Hepatocyte (in vitro differentiated cells): ENCODE measurements at places on chromosomes 4 and X. TPM values are rescaled to one million over a fixed set of nuclear protein-coding genes. Genes with fewer than 3 reads are reported as not detected.

Gene TENM3
- total RNA-seq, result 70.9 and 88.5 TPM in 2 replicates

DNA sequence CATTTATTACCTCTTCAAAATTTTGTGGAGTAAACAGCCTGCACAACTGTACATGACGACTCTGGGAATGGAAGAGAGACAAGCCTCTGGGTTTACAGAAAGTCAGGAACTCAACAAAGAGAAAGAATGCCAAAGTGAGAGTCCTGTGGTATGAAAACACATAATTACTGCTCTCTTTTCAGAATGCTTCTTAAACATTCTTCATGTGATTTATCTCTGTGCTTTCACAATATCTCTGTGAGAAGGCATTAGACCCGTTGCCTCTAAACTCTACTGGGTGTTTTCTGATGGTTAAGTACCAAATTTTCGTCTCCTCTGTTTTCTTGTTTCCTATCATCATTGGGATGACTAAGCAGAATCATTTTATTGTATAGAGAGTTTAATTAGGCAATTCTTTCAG is 966.6 kb upstream of the SLIT2 start:
- DNase-seq, result no peak

GRCh38 chrX:153673428-153674218 is at the start of gene PNCK:
Gene PNCK (minus strand): TSS chrX:153673813. CDS start chrX:153673076, 737 bp downstream.
- no peak for DNase-seq

Gene MSANTD1
- 0.08 and 0.57 TPM in 2 replicates for total RNA-seq

Gene ITIH6
- not detected in 2 replicates for total RNA-seq

DNA sequence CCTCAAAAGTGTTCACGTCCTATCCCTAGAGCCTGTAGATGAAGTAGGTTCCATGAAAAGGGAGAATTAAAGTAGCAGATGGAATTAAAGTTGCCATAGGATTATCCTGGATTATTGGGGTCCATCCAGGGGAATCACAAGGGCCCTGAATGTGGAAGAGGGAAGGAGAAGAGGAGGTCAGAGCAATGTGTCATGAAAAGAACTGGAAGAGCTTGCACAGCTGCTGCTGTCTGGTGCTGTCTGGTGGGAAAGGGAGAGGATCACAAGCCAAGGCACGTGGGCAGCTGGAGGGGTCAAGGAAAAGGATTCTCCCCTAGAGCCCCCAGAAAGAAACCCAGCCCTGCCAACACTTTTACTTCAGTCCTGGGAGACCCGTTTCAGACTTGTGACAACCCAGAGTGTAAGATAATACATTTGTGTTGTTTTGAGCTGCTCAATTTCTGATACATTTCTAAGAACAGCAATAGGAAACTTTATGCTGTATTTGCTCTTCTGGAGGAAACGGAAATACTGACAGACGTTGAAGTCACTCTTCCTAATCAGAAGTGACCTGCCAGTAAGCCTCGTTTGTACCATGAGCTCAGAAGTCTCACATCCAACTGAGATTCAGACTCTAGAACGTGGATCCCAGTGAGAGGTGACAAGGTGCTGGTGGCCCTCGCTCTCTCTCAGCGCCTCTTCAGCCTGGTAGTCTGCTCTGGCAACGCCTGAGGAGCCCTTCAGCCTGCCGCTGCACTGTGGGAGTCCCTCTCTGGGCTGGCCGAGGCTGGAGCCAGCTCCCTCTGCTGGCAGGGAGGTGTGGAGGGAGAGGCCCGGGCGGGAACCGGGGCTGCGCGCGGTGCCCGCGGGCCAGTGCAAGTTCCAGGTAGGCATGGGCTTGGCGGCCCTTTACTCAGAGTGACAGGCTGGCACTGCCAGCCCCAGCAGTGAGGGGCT is 34.7 kb upstream of the ENPP6 start:
- DNase-seq, result no peak

GRCh38 chr4:151882072-151882803 is 121.4 kb upstream of the GATB start:
- no peak for DNase-seq

DNA sequence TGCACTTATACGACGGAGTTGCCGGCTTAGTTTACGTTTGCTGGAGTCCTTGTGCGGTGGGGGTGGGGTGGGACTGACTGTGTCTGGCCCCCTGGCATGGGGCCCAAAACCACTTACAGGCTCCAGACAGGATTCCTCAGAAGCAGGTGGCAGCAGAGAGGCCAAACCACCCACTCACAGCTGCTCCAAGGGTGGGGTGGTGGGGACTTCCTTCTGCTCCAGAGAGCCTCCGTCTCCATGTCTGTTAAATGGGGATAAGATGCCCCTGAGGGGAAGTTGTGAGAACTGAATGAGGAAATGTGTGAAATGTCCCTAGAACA is 36.7 kb downstream of the PSAPL1 start:
- DNase-seq, result peak; percentile 74

- DNase-seq, result peak; percentile 51
These were observed 196.4 kb upstream of the RADX start for GRCh38 chrX:106415276-106415895.

- DNase-seq, result no peak
These were observed 829.3 kb downstream of the NLGN4X start for GRCh38 chrX:5399403-5399802.

DNA sequence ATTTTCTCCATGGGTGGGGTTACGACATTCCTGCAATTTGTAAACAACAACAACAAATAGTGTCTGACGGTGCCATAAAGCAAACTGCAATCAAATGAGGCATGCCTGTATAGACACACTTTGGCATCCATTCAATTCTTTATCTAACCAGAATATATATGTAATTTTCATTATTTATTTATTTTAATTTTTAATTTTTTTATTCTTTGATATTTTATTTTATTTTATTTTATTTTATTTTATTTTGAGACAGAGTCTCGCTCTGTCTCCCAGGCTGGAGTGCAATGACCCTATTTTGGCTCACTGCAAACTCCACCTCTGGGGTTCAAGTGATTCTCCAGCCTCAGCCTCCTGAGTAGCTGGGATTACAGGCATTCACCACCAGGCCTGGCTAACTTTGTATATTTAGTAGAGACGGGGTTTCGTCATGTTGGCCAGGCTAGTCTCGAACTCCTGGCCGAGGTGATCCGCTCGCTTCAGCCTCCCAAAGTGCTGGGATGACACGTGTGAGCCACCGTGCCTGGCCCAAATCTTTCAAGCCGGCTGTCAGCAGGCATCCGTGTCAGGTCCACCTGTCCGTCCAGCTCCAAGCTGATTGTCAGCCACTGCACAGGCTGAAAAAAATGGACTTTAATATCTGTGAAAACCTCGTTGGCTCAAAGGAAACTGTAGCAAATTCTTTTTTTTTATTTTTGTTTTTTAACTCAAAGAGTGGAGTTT is 200.8 kb downstream of the ASMT start:
- DNase-seq, result no peak
